ENCODE measurements at places on chromosomes 7 and 10. TPM values are rescaled to one million over a fixed set of nuclear protein-coding genes. Genes with fewer than 3 reads are reported as not detected.
A peak's percentile ranks its signal among the peaks of the same experiment; 100 is the strongest.

GRCh38 chr7:106421181-106421762, 136.5 kb upstream of the NAMPT start:
- peak; percentile 69 for DNase-seq

The MYL10 gene
- not detected for total RNA-seq

GRCh38 chr7:19369182-19369581, 224.0 kb upstream of the FERD3L start:
- DNase-seq: no peak

The PGAM2 gene
- total RNA-seq: not detected

The OR2A12 gene
- not detected for total RNA-seq

GRCh38 chr10:79068203-79068561, 584 bp upstream of the ZMIZ1 start:
- no peak for DNase-seq

DNA sequence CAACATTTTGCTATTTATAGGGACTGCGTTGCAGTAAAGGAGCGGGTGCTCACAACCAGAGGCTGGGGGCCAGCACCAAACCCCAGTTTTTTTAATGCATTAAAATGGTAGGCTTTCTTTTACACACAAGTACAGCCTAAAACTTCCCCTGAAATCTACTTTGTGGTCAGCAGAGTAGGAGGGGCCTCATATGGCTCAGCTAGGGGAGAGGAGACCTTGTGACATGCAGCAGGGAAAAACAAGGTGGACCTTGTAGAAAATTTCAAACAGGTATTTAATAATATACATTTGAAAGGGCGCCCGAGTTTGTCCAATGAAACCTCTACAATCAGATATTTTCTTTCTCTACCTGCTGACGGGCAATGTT, 1.4 kb downstream of the CCDC136 start:
- DNase-seq: no peak

The C10orf105 gene
- total RNA-seq: not detected

The DNAJC12 gene
- 3.1 TPM for total RNA-seq

- no peak for DNase-seq
These were observed 38.9 kb downstream of the PARD3 start for GRCh38 chr10:34776090-34776690.

DNA sequence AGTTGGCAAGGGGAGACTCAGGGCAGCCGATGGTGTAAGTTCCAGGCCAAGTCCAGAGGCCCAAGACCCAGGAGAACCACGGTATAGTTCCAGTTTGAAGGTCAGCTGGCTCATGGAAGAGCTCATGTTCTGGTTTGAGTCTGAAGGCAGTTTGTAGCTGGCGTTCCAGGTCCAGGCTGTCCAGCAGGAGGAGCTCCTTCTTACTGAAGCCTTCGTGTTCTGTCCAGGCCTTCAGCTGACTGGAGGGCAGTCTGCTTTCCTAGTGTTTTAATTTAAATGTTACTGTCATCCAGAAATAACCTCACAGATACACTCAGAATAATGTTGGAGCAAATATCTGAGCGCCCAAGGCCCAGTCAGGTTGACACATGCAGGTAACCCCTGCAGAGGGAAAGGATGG, 4.2 kb downstream of the SUN1 start:
- peak; percentile 27 for DNase-seq

DNA sequence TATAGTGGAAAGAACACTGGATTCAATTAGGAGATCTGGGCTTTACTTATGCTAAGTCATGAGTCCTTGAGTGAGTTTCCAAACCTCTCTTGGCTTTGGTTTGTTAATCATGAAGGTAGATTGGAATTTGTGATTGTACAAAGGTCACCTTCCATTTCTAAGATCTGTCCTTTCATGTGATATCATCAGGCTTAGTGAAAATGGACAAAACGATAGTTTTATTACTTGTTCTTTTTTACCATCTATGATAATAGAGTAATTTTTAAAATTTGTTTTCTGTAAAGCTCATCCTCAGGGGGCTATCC, 309.0 kb downstream of the BICC1 start:
- DNase-seq: no peak

GRCh38 chr10:111100198-111100597, 23.4 kb downstream of the ADRA2A start:
- DNase-seq: no peak

The PLXDC2 gene
- 21.8 TPM for total RNA-seq

- no peak for DNase-seq
These were observed 68.5 kb downstream of the LRRC4 start for GRCh38 chr7:127962589-127963361.

DNA sequence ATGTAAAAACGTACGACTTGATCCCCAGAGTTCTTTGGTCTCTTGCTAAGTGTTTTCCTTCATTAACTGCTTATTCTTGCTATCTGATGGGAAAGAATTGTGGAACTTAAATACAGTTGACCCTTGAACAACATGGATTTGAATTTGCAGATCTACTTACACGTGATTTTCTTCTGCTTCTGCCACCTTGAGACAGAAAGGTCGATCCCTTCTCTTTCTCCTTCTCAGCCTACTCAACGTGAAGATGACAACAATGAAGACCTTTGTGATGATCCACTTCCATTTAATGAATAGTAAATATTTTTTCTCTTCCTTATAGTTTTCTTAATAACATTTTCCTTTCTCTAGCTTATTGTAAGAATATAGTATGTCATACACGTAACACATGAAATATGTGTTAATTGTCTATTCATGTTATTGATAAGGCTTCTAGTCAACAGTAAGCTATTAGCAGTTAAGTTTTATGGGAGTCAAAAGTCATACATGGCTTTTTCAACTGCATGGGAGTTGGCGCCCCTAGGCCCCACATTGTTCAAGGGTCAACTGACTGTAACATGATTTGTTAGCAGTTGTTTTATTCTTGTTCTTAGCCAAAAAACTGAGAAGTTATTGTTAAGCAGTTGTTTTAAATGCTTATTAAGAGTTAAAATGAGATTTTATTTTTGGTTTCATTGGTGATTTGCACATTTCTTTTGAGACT, 11.2 kb downstream of the MKLN1 start:
- no peak for DNase-seq

The MKX gene
- total RNA-seq: 185 TPM

The VWC2 gene
- total RNA-seq: not detected

DNA sequence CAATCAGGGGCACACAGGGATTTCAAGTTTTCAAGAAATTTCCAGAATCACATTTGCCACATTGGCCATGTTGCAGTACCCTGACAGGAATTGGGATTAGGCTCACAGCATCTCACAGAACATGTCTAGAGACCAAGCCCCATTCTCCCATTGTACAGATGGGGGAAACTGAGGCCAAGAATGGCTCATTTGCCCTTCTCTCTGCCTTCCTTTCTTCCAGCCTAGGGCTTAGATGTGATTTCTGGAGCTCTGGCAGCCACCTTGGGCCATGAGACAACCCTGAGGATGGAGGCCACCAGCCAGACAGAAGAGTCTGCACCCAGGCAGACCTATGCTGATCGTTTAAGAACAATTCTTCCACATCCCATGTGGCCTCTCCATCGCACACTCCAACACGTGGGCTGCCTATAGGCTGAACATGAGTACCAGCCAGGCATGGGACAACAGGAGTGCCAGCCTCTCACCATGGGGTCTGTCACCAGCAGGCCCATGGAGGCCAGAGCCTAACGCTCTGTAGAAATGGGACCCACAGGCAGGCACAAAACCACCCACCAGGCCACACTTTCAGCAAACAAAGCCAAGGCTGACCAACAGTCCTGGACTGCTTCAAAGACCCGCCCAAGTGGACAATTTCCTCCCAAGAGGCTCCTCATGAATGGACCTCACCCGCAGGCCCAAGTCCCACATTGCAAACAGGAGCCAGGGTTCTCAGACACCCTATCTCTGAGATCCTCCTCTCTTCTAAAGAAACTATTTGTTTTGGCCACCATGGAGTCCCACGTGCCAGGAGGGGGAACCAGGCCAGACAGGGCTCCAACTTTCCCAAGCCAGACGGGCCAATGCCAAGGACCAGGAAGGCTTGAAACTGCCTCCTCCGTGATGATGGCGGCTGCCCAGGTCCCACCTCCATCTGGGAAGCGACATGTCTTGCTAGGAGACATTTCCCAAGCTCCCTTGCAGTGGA, 20.7 kb downstream of the PDGFA start:
- DNase-seq: no peak

DNA sequence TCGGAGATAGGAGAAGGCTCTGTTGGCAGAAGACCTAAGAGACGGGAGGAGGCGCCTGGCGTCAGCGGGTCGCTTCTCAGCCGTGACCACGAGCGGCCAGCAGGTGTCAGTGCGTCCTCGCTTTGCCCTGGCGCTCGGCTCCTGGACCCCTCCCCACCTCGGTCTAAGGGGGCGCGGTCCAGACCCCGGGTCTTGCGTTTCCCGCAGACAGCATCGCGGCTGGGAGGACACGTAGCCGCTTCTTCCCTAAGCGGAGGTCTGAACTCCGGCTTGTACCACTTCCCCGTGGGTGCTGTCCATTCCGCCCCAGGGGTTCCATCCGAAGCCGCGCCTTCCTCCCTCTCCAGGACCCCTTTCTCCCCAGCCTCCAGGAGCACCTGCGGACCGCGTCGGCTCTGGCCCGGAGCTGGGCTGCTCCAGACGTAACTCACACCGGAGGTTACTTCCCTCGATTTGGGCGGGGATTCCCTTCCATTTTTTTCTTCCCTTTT, 593 bp upstream of the ADRA2A start:
- DNase-seq: peak; percentile 48

DNA sequence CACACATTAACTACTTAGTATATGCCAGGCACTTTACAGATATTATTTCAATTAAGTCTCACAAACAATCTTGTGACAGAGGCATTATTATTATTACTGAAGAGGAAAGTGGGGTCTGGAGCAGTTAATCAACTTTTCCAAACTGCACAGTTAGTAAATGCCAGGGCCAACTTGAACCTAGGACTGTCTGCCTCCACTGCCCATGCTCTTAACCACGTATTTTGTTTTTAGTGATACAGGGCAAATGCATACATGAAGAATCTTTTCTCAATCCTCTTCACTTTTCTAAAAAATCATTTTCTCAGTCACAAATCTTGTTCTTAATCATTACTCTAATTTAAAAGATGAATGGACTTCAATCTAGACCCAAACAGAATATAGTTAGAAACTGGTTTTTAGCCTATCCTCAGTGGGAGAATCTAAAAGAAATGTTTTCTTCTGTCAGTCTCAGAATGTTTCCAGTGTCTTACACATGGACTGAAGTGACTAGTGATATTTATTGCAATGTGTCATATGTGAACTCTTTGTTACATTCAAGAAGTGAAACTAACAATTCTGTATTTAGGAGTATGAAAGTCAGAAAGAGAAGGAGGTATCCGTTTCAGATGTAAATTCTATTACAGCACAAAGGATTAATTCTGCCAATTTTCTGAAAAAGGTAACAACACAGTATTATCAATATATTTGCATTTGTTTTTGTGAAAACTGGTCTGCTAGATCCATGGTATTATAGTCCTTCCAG, 55.5 kb upstream of the CCNJ start:
- no peak for DNase-seq

Measured in A172 (cell line).